ENCODE measurements at places on chromosomes 2 and 18.

GRCh38 chr18:36419188-36419899 is 121.8 kb downstream of the FHOD3 start:
- no peak for DNase-seq

- DNase-seq = peak; percentile 54
Measured at GRCh38 chr2:218397820-218398436, 1.7 kb upstream of the CTDSP1 start.

DNA sequence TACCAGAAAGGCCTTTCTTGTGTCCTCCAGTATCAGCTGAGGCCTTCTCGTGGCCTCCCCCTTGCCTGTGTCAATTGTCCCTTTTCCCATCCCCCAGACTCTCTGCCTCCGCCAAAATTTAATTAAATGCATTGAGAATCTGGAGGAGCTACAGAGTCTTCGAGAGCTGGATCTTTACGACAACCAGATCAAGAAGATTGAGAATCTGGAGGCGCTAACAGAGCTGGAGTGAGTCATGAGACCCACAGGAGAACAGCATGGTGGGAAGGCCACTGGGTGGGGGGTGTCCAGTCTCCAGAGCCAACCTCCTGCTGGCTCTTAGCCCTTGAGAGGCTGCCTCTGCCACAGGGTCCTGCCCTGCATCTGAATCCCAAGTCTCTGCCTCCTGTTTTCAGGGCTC is 8.8 kb downstream of the PPP1R7 start:
- DNase-seq = no peak

DNA sequence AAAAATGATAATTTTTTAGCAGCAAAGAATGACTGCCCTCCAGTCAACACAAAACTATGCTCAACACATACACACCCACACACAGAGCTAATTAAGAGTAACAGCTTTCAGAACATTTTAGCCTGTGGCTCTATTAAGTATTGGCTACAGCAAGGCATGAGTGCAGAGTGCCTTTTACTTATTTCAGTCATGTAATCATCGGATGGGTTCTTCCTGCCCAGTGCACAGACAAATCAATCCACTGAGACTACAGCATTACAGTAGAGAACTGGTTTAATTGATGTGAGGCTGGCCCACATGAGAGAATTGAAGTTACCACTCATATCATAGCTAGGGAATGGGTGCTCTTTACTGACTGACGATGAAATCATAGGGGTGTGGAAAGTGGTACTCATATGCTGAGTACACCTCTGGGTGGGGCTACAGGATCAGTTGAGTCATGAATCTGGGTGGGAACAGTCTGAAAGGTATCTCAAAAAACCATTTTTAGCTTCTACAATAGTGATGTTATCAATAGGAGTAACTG is 241.0 kb downstream of the FSIP2 start:
- no peak for DNase-seq

DNA sequence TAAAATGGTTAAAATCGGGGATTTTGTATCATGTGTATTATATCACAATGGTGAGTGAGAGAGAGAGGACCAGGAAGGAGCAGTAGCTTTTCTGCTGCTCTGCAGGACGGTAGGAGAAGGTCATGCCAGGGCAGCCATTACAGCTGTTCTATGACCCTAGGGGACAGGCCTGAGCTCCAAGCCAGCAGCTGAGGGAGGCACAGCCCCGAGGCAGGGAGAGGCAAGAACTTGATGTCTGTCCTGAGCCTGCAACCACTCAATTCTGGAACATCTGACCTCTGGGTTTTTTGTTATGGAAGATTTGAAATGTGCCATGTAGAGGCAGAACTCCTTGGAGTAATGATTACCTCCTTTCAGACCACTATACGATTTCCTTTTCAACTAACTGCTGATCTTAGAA is 135.8 kb upstream of the SH3BP4 start:
- no peak for DNase-seq

GRCh38 chr2:31414601-31415241 is at the start of gene XDH:
Gene XDH (minus strand): TSS chr2:31414742. CDS start chr2:31414666, 76 bp downstream.
- DNase-seq = peak; percentile 83

GRCh38 chr2:168119515-168120141 is 127.8 kb downstream of the STK39 start:
- peak; percentile 22 for DNase-seq

DNA sequence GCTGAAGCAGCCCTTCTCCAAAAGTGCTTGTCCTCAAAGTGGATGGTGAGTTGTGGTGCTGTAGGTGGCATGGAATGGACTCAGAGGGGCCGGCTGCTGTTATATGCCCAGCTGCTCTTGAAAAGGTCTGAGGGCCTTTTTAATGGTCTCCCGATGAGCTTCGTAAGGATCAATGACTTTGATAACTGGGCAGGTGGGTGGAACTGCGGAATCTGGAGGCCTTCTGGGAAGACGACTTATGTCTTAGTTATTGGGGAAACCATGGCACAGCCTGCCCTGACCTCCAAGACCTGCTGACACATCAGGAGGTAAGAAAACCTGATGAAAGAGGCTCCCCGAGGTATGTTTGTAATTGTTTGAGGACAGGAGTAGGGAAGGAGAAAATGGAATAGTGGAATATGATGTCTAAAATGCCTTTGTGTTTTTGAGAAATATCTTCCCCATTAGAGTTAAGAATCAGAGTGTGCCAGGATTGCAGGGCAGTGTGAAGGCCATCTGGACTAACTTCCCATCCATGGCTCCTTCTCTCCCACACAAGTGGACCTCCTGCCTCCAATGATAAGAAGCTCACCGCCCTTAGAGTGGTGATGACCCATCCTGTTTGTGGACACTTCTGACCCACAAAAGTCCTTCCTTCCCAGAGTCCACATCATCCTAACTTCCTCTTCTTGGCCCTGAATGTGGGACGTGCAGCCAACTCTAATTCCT is 236.1 kb downstream of the FHOD3 start:
- no peak for DNase-seq

DNA sequence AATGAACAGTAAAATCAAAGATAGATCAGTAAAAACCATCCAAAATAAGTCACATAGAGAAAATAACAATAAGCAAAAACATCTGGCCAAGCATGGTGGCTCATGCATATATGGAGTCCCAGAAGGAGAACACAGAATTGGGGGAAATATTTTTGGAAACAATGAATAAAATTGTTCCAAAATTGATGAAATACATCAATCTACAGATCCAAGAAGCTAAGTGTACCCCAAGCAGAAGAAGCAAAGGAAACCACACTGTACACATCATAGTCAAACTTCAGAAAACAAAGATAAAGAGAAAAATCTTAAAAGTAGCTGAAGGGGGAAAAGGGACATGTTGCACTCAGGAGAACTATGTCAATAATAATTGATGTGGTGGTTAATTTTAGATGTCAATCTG is 80.4 kb upstream of the RMP24 start:
- no peak for DNase-seq

GRCh38 chr2:27370816-27371620 is 602 bp downstream of the SNX17 start:
- no peak for DNase-seq

GRCh38 chr2:33444967-33445366 is 31.5 kb upstream of the RASGRP3 start:
- no peak for DNase-seq

- DNase-seq = peak; percentile 19
Measured at GRCh38 chr2:39593439-39594393, 72.0 kb upstream of the TMEM178A start.

- no peak for DNase-seq
Measured at GRCh38 chr18:32763293-32763692, 9.5 kb downstream of the KLHL14 start.

DNA sequence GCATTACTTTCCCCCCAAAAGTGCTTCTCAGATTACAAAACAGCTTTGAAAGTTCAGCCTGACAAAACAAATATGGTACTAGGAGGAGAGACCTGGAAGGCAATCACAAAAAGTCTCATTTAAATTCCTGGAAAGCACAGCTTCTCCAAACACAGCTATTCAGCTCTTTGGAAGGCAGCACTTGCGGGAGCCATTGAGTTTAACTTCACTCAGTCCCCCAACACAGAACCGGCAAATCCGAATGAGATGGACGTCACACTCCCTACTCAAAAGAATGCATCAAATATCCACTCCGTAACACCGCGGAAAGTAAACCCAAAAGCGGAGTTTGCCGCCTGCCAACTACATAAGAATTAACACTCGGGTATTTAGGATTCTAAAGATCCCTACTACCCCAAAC is 638 bp downstream of the ST6GAL2 start:
- no peak for DNase-seq

GRCh38 chr2:222790932-222791331 is 69.9 kb upstream of the ACSL3 start:
- no peak for DNase-seq

- DNase-seq = no peak
Measured at GRCh38 chr2:169301596-169302335, 60.6 kb downstream of the LRP2 start.

- DNase-seq = no peak
Measured at GRCh38 chr2:190791976-190792575, 88.5 kb upstream of the GLS start.

- no peak for DNase-seq
Measured at GRCh38 chr2:106095478-106096298, 98.4 kb downstream of the UXS1 start.

GRCh38 chr2:20414806-20415205 is 32.1 kb upstream of the RHOB start:
- no peak for DNase-seq

GRCh38 chr2:174631009-174631981 is 33.7 kb upstream of the WIPF1 start:
- no peak for DNase-seq

- DNase-seq = no peak
Measured at GRCh38 chr2:77199411-77199810, 322.8 kb downstream of the LRRTM4 start.

GRCh38 chr2:201228271-201228911 is 31.9 kb upstream of the CASP8 start:
- no peak for DNase-seq

DNA sequence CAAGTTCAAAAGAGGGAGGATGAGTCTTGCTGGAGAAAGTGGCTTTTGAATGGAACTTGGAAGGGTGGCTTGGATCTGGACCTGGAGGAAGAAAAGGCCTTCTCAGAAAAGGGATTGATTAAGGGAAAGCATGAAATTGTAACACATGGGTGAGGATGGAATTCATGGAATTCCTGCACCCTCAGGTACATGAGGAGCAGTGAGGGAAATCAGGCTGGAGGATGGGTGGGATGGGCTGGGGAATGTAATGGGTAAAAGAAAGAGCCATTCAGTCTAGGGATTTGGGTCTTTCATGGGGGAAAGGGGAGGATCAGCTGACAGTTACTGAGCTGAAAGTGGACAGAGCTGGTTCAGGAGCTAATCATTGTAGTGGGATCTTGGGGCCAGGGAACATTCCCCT is 51.2 kb upstream of the HAAO start:
- DNase-seq = no peak

GRCh38 chr2:101418460-101419095 is 31.3 kb upstream of the CREG2 start:
- DNase-seq = no peak

- no peak for DNase-seq
Measured at GRCh38 chr2:220191031-220191430, 563.6 kb downstream of the SLC4A3 start.

DNA sequence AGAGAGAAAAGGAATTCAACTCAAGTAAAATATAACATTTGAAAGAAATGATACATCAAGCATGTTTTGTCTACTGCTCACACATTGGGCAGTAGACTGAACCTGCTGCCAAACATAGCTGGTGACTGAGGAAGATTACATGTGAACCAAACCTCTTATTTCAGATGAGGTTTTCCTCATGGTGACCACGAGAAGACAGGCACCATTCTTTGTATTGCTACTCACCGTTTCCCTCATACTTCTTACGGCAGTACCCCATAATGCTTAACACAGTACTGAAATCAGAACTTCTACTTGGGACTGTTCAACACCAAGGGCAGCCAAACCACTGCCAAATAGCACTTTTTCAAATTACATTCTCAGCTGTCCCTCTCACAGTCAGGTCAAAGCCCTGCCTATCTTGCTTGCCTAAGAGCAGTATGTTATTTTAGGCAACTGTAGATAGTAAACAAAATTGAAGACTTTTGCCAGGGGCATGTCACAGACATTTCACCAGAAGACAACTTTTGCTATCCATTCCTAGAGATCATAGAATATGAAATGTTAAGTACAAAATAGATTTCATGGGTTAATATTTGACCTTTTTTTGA is 167.1 kb upstream of the DOK6 start:
- no peak for DNase-seq

- peak; percentile 47 for DNase-seq
Measured at GRCh38 chr18:657311-658000, at the start of gene TYMS. Gene TYMS (plus strand): TSS chr18:657653. CDS start chr18:657743, 90 bp downstream.

DNA sequence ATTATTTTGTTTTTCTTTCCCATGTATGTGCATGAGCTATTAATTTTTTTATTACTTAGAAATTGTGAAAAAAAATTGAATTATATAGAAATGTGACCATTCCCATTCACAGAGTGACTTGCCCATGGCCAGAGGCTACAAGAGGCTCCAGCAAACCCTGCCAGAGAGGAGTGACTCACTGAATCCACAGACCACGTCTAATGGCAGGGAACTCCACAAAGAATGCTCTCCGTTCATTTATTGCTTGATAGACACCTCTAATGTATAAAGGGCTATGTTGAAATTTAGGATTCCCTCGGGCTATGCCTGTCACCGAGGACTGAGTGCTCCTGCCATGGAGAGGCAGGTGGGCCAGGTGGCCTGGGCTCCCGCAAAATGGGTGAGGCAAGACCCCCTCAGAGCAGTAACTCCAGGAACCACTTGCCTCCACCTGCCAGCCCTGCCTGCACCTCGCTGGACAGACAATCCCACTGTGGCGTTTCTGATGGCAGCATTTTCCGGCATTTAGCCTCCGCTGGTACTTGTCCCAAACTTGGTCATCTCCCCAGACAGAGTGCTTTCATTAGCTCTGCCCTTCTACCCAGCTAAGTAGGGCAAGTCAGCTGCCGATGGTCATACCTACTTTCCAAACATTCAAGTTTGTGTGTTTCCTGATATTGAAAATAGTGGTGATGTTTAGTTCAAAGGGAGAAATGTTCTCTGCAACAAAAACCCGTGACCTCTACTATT is 200.3 kb downstream of the PRKCE start:
- no peak for DNase-seq

GRCh38 chr2:37872192-37872750 is 52.8 kb upstream of the RMDN2 start:
- DNase-seq = no peak

DNA sequence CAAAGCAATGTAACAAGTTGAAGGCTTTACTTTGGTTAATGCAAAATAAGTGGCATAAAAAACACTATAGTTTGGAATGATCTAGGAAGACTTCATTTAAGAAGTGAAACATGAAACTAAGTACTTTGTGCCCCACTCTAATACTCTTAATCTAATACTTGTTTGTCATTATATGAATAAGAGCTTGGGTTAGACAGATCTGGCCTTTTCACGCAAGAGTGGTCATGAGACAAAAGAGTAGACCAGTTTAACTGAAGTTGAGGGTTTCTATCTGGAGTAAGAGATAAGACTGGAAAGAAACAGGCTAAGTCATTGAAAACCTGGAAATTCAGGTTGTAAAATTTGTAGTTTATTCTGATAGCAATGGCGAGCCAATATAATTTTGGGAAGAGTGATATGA is 2.8 kb downstream of the SLC30A6 start:
- no peak for DNase-seq
